RKO (cell line): ENCODE measurements at places on chromosomes 11 and 22.

DNA sequence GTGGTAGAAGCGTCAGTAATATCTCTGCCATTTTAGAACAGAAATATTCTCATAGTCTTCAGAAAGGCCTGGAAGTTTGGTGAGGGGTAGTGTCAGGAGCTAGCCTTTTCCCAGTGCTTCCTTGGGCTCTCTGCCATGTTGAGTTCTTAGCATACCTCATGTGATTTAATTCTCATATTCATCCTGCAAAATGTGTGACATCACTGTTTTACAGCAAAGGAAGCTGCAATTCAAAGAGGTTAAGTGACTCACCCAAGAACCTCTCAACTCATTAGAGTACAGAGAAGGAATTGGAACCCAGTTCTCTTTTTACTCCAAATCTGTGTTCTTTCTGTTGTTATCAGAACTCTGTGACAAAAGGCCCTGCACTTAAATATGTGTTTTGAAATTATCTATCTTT is 72.1 kb downstream of the RNF169 start:
- peak; percentile 58 for DNase-seq

DNA sequence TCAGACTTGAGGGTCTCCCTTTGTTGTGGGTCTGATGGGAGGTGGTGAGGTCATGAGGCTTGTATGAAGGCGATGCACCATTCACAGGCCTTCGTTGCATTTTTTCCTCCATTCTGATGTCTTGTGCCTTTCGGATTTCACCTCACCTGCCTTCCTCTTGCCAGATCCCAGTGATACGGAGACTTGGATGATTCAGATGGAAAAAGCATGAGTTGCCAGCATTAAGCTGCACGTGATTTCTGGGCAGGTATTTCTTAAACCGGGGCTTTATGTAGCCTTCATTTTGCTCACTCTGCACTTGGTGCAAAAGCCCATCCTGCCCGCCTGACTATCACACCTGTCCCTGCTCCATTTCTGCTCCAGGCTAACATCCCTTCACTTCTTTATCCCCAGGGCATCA is 216.7 kb downstream of the SNX19 start:
- no peak for DNase-seq

DNA sequence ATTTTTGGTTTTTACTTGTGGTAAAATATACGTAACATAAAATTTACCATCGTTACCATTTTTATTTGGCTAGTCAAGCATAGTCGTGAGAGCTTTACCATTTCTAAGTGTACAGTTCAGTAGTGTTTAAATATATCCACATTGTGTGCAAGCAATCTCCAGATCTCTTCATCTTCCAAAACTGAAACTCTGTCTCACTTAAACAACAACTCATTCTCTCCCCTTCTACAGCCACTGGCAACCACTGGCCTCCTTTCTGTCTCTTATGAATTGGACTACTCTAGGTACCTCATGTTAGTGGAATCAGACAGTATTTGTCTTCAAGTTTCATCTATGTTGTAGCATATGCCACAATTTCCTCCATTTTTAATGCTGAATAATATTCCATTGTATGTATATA is 37.4 kb downstream of the SMC1B start:
- no peak for DNase-seq

DNA sequence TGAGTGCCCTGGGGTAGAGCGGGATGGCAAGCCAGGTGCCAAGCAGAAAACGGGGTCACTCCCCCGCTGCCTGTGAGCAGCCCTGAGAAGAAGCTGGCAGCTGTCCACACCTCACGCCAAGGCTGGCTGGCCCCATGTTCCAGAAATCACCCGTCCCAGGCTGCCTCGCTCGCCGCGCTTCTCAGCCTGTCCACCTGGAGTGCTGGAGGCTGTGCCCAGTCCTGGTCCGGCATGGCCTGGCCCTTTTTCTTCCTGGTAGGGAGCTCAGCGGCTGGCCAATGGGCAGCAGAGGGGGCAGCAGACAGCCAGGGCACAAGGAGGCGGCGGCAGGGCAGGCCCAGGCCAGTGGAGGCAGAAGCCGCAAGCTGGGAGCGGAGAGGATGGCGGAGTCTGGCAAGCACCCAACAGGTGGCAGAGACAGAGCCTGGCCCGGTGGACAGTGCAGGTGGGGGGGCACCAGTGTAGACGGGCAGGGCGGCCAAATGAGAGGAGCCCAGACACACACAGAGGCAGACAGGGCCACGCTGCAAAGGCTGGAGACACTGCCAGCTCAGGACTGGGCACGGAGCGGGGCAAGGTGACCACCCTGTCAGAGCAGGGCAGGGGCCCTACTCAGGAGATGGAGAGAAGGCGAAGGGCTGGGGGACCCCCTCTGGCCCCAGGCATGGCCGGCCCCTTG is 37.2 kb upstream of the TH start:
- no peak for DNase-seq

DNA sequence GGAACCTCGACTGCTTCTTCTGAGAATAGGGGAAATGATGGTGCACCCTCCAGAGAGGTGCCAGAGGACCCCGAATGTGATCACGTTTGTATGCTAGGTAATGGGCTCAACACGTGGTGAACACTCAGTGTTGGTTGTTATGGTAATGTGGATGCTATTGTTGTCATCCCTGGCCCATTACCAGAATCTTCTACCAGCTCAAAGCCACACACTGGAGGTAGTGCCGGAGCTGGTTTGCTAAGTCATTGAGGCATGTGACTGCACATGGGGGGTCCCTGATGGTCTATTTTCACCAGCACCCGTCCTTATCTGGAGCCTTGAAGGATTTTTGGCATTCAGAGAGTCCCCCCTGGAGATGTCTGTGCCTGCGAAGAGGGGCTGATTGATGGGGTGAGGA is 119.1 kb upstream of the CD82 start:
- no peak for DNase-seq

- no peak for DNase-seq
Measured at GRCh38 chr22:27175974-27176373, 518.6 kb downstream of the MIAT start.

DNA sequence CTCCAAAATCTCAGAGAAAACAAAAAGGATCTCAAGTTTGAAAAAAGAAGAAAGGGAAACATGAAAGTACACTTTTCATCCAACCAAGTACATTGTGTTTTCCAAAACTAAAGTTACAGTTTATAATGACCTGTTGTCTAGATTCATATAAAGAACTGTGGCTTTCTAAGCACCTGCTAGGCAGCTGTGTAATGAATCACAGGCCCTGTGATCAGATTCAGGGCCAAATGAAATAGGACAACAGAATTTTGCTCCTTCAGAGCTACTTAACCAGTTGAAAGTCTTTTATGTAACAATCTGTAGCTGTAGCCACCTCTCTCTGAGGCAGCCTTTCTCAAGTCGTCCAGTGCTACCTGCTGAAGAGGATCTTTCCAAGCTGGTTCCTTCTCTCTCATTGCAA is 960.0 kb upstream of the RAG2 start:
- DNase-seq = no peak

- DNase-seq = peak; percentile 81
Measured at GRCh38 chr11:93541884-93542810, 1.0 kb downstream of the SMCO4 start.

GRCh38 chr11:96393753-96394348 is 4.0 kb downstream of the JRKL start:
- DNase-seq = peak; percentile 74

GRCh38 chr22:38864361-38865191 is 7.4 kb downstream of the CBX6 start:
- DNase-seq = no peak

DNA sequence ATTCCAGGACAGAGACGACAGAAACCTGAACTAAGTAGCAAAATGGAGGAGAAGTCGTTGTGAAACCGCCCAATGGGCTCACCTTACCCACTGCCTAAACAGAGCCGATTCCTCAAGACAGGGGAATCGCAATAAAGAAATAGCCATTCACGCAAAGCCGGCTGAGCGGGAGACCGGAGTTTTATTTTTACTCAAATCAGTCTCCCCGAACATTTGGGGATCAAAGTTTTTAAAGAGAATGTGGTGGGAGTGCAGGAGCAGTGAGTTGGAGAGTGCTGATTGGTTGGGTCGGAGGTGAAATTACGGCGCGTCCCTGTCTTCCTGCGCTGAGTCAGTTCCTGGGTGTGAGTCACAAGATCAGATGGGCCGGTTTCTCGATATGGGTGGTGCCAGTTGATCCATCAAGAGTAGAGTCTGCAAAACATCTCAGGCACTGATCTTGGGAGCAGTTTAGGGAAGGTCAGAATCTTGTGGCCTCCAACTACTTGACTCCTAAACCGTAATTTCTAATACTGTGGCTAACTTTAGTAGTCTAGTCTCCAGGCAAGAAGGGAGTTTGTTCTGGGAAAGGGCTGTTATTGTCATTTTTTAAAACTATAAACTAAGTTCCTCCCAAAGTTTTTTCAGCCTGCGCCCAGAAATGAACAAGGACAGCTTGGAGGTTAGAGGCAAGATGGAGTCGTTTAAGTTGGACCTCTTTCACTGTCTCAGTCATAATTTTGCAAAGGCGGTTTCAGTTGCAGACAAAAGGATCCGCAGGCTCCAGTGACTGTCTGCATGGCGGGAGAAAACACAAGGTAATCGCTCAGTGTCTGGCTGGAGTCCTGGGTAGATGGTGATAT is 34.1 kb downstream of the OR4D9 start:
- DNase-seq = peak; percentile 99

DNA sequence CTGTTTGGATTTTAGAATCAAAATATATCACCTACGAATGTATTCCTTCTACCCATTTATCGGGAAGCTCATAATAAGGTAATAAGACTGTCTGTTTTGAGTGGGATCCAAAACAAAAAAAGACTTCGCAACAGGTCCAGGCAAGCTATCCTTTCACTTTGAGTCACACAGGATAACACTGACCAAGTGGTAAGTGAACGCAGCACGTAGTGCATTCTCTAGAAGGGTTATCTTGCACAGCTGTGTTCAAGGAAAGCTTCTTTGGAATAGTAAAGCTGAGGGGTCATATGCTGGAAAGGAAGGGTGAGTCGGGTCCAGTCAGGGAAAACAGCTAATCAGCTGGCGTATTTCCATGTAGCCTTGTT is 22.3 kb upstream of the NRGN start:
- DNase-seq = no peak

DNA sequence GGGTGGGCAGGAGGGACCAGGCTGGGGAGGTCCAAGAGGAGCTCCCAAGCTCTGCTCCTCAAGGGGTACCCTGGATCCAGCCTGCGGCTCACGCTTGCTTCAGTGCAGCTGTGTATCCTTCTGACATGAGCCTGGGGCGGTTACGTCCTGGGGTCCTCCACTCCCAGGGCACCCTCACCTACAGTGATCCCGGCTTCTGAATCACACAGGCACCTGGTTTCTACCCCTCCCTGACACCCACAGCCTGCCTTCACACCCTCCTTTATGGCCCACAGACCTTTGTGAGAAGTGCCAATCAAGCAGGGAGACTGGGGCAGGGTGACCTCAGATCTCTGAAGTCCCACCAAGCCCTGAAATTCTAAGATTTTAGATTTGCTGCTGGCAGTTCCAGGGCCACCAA is 1.5 kb downstream of the MPST start:
- no peak for DNase-seq

GRCh38 chr11:118834427-118835028 is 43.6 kb upstream of the DDX6 start:
- DNase-seq = no peak

DNA sequence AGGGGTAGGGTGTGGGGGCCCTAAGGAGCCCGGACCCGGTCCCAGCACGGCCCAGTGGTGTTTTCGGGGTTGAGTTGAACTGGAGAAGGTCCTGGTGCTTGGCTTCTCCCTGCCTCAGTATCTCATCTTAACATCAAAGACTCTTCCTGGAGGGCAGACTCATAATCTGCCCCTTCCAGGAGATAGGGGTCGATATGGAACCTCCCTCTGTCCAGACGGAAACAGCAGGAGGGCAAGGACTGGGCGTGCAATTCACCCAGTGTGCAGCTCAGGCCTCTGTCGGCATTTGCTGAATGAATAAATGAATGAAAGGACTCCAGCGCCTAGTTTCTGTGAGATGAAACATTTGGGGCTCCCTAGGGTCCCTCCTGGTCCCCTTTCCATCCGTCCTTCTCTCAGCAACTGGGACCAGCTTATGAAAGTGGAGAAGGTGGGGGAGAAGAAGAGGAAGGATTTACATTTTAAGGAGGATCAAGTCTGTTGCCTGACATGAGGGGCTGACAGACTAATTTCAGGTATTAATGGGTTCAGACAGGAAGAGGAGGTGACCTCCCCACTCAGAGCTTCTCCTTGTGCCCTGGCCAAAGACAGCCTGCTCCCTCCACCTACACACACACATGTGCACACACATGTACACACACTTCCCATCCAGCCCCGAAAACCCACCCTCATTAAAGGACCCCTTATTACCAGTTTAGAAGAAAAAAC is 1.1 kb upstream of the SHISA8 start:
- DNase-seq = no peak

GRCh38 chr11:118264569-118265465 is 720 bp upstream of the MPZL2 start:
- DNase-seq = no peak

- no peak for DNase-seq
Measured at GRCh38 chr11:46729110-46730027, 10.4 kb downstream of the F2 start.
